Activated CD8-positive, alpha-beta T cell treated with anti-CD3 and anti-CD28 coated beads, Interleukin-2, amount 10 ng/mL, durations not matched to agents 7 days and 5 days (primary cell): ENCODE measurements at places on chromosomes 1 and 21. TPM values are rescaled to one million over a fixed set of nuclear protein-coding genes. Genes with fewer than 3 reads are reported as not detected.

Gene PCBP3
- 1.4 TPM for total RNA-seq

DNA sequence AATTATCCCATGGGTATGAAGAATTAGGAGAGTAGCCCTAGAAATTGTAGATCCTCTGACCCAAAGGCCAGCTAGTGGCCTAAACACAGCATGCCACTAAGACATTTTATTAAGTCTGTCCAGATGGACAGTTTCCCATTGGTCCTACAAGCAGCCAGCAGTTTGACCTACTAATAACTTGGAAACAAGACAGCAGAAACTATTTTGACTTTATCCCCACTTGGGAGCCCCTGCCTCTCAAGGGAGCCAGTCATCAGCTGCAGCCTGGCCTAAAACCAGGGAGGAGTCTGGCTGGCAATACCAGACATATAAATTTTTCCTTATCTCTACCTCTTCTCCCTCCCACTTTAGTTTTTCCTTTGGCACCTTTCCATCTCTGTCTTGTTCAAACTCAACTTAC lies 222.6 kb upstream of the KCTD3 start:
- DNase-seq, result no peak

GRCh38 chr1:43651902-43652301 lies 2.0 kb downstream of the KDM4A start:
- DNase-seq, result no peak

Gene OR2G6
- not detected for total RNA-seq

GRCh38 chr21:45322231-45322959 lies 34.7 kb upstream of the POFUT2 start:
- no peak for DNase-seq

Gene HES3
- total RNA-seq, result not detected

- no peak for DNase-seq
Measured at GRCh38 chr1:230068621-230068873, 1.5 kb downstream of the GALNT2 start.

- DNase-seq, result no peak
Measured at GRCh38 chr1:973459-974292, 7.4 kb downstream of the PLEKHN1 start.

Gene RIPPLY3
- total RNA-seq, result 0.10 TPM

DNA sequence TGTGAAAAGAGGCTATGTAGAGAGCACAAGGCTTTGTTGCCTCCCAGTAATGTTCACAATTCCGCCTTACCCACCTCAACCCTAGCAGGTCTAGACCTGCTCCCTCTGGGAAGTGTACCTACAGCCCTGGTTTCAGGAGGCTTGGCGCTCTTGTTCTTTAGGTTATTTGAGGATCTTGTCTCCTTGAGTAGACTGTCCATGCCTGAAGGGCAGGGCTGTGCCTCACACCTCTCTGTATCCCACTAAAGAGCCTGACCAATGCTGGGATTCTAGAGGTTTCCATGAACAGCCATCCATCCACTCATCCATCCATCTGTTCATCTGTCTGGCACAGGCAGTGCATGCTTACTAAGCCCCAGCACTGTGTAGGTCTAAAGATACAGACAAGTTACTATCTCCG lies 1.0 kb downstream of the RAB7B start:
- no peak for DNase-seq

Gene SPRR2F
- not detected for total RNA-seq

Gene SIM2
- not detected for total RNA-seq

Gene LRRC3
- 3.4 TPM for total RNA-seq

Gene IFNAR1
- 35.4 TPM for total RNA-seq

Gene PRR9
- not detected for total RNA-seq

- no peak for DNase-seq
Measured at GRCh38 chr1:45842786-45843185, 39.4 kb downstream of the MAST2 start.

- DNase-seq, result no peak
Measured at GRCh38 chr1:203182387-203182953, 4.0 kb downstream of the CHI3L1 start.

GRCh38 chr1:165344198-165344597 lies 12.3 kb downstream of the LMX1A start:
- DNase-seq, result no peak

DNA sequence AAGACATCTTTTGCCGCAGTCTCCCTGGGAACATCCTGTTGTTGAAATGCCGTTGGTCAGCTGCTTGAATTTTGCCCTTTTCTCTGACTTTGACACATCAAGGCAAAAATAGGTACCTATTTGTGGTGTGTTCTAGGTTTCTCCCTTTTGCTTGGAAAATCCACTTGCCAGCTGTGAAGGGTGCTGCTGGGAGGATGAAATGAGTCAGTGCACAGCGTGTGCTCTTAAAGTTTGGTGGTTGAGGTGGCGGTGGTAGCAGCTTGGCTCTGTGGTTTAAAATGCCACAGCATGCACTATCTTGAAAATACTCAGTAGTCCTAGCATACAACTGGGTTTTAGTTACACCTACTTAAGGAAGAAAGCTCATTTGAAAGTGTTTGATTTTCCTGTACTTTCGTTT lies 183.8 kb downstream of the DHRS3 start:
- DNase-seq, result peak; percentile 88

Gene LCE3C
- total RNA-seq, result not detected

DNA sequence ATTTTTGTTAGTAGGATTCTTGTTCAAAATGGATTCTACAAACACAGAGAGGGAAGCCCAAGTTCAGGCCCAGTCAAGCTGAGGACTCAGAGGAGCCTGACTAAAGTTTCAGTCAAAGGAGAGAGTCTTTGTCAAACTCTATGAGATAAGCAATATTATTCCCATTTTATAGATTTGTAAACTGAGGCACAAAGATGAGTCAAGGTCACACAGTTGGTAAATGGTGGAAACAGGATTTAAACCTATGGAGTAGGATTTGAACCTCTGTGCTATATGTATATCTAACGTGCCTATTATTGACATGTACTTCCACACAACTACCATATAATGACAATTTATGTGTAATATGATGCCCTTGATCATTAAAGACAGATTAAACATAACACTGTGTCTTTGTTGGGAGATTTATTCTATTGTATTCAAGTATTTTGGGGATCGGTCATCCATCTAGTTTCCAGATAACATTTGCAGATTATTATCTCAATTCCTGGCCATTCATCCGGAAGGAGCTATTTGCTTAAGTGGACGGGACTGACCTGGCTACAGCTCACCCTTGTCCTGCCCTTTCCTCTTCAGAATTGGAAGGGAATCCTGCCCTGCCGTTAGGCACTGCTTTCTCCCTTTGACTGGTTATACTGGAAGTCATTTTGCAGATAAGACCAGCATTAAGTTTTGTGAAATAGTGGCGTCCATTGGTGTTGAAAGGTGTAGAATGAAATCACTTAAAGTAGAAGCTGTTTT lies 86.1 kb upstream of the LMO4 start:
- DNase-seq, result no peak

Gene CFAP107
- total RNA-seq, result not detected

- DNase-seq, result no peak
Measured at GRCh38 chr1:89298461-89298860, 25.8 kb upstream of the GBP5 start.

DNA sequence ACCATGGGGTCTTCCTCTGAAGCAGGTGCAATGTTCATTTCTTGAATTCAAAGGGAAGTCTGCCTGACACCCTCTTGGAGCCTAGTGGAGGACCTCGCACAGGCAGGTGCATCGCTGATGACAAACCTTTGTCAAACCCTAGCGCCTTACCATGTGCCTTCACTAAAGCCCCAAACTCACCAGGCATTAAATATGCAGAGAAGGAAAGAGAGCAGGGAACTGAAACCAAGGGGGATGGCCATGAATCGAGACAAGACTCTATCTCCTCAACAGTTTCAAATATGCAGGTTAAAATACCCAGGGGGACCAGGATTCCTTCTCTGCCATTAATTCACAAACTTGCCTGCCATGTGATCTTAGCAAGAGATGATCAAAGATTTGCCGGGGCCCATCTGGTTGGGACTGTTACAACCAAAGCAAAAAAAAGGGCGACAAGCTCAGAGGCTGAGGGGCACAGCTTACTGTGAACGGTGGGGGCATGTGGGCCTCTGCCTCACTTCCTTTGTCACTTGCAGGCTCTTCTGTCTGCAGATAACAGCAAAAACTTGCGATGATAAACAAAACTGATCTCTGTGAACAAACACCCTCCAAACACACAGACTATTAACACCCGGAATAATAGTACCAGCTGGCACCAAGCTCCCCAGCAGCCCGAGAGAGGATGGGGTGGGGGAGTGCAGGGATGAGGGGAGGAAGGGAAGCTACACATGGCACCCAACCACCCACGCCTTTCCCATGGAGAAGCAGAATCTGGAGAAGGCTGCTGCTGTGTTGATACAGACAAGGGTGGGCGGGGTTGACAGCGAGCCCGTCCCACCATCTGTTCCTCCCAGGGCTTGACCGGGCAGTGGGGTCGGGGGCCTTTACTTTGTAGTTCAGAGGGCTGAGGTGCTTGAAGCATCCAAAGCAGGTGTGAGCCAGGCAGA lies 33.9 kb downstream of the TMEM63A start:
- peak; percentile 40 for DNase-seq

GRCh38 chr1:167620002-167620401 lies 10.0 kb upstream of the RCSD1 start:
- no peak for DNase-seq

GRCh38 chr1:151720125-151720524 lies 1.2 kb upstream of the RIIAD1 start:
- no peak for DNase-seq

Gene OR10J5
- not detected for total RNA-seq
